Gastroesophageal sphincter (tissue), 4 donors: ENCODE measurements at places on chromosomes 6 and 20. TPM values are rescaled to one million over a fixed set of nuclear protein-coding genes. Genes with fewer than 3 reads are reported as not detected.

CPXM1 gene
- 7.1 TPM for total RNA-seq

DLL1 gene
- 11.8 TPM for total RNA-seq

CLVS2 gene
- total RNA-seq = not detected

WFDC10B gene
- total RNA-seq = not detected

DNA sequence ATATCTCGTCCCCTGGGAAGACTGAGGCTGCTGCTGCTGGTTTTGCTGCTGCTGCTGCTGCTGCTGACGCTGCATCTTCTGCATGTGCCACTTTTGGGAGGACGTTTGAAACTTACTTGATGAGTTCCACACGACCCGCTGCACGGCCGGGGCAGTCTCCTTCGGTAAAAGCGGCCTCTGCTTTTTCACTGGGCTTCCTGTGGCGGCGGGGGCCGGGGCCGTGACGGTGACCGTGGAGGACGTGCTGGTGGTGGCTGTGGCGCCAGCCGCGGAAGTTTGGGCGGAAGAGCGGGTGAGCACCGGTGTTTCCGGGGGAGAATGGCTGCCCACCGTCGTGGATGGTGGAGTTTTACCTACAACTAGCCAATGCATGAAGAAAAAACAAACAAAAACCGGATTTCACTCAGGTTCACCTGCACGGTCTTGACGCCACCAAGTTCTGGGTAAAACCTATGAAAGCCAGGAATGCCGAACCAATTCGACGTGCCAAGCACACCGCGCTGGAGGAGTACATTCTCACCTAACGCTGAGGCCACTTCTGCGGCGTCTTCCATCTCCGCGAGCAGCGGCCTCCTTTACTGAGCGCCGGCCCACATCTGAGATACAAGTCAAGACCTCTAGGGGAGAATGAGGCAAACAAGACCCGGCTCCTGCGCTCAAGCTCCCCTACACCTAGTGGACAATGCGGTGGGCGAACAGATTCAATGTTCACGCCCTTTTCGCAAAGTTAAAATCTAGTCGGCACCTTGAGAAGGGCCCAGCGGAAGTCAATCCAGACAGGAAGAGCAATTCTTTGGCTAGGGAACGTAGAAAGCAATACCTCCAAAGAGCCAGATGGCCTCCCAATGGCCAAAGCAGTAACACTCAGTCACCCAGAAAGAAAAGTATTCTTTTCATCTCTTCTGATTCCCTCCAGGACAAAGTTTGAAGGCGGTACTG, 117.5 kb downstream of the ZMYND8 start:
- ATAC-seq = no peak

GRCh38 chr6:167925026-167925425, 72.4 kb upstream of the KIF25 start:
- ATAC-seq = no peak

DNA sequence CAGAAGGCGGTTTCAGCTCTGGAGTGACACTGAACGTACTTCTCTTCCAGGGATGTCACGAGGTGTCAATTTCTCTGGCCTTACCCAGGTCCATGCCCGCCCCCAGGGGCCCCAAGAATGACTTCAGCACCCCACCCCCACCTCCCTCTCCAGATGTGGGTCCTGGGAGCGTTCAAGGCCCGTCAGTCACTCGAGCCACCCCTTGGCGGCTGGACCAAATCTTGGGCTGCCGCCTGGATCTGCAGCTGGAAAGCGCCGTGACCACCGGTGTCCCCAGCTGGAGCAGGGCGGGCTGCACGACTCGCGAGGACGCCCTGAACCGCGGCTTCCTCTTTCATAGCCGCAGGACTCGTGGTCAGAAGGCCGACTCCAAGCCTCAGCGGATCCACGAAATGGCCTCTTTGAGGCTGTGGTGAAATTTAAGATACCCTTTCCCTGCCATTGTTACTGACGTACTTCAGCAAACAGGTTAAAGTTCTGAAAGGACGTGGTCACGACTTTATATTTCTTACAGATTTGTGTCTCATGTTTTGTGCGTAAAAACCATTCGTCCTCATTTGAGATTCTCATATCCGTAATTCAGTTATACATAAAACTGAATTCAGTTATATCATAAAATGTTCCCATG, 29.3 kb downstream of the TRIM38 start:
- peak; percentile 74 for ATAC-seq

DNA sequence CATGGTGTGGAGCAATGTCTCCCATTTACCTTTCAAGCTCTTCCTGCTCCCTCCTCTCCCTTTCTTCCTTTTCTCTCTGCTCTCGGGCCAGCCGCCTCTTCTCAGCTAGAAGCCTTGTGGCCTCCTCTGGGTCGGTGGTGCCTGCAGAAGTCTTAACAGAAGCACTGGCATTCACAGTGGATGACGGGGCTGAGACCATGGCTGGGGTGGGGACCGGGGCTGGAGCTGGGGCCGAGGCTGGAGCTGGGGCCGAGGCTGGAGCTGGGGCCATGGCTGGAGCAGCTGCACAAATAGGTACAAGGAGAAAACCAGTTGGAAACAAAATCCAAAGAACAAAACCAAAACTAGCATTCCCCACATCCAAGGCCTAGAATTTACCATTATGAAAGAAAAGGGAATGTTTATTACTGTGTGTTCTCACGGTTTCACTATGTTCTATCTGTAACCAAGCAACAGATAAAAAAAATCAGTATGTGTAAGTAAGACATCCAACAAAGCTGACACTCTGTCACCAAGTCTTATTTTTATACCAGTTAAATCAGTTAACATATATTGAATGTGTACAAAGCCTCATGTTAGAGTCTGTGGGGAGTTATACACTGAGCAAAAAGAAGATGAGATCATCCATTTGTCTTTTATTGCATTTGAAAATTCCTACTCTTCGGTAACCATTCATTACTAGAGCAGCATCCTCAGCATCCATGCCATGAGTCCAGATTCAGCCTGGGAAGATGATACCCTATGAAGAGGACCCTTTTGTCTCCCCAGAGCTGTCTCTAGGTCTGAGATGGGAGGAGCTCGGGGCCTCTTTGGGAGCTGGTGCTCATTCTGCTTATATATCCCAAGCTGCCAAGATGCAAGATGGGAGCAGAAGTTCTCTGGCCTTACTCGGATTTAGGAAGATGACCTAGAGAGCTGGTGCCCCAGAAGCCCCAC, 73.0 kb upstream of the BCLAF1 start:
- no peak for ATAC-seq

GRCh38 chr6:16544521-16544920, 216.7 kb downstream of the ATXN1 start:
- ATAC-seq = no peak

- no peak for ATAC-seq
Measured at GRCh38 chr6:2221726-2222274, 23.6 kb downstream of the GMDS start.

DNA sequence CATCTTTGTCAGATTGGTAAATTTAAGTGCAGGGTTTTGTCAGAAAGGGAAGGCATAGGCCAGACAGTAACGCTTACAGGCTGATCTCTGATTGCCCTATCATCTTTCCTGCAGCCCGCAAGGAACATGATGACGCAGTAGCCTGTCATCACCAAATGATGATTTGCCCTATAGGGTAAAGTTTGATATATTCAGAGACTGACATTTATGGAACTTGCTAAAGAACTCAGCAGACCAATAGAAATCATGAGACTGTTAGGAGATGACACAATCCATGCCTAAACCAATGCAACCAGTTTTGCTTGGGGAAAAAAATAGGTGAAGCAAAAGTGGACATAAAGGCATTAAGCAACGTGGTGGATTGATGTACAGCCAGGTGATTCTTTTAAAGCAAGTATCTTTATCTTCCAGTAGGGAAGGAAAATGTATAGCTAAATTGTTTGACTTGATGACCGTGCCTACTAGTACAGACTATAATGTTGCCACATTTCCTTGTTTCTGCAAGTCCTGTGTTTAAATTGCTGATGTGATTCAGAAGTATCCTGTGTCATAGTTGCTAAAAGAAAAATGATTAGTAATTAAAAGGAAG, 2.4 kb downstream of the NUS1 start:
- no peak for ATAC-seq

DNA sequence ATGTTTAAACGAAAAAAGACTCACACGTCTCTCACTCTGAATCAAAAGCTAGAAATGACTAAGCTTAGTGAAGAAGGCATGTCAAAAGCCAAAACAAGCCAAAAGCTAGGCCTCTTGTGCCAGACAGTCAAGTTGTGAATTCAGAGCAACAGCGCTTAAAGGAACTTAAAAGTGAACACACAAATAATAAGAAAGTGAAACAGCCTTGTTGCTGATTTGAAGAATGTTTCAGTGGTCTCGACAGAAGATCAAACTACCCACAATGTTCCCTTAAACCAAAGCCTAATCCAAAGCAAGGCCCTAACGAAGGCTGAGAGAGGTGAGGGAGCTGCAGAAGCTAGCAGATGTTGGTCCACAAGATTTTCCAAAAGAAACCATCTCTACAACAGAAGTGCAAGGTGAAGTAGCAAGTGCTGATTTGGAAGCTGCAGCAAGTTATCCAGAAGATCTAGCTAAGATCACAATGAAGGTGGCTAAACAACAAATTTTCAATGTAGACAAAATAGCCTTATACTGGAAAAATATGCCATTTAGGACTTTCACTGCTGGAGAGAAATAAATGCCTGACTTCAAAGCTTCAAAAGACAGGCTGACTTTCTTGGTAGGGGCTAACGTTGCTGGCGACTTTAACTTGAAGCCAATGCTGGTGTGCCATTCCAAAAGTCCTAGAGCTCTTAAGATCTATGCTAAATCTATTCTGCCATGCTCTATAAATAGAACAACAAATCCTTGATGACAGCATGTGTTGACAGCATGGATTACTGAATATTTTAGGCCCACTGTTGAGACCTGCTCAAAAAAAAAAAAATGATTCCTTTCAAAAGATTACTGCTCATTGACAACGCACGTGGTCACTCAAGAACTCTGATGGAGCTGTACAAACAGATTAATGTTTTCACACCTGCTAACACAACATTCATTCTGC, 40.3 kb downstream of the SEC63 start:
- ATAC-seq = no peak

DNA sequence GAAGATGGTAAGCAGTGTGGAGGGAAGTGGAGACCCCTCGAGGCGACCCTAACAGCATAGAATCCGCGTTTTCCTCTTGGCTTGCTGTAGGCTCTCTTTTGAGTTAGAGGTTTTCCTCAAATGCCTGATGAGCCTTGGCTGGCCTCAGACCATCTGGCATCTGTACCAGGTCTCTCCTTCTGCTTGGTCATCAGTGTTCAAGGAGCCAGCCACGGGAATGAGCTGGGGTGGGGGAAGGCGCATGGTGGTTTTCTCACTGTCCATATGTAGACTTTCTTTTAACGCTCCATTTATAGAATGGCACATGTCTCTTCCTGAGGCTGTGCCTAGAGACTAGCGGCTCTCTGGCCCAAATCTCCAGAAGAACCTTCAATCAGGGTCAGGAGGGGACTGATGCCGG, 8.1 kb upstream of the GUCA1A start:
- no peak for ATAC-seq

DNA sequence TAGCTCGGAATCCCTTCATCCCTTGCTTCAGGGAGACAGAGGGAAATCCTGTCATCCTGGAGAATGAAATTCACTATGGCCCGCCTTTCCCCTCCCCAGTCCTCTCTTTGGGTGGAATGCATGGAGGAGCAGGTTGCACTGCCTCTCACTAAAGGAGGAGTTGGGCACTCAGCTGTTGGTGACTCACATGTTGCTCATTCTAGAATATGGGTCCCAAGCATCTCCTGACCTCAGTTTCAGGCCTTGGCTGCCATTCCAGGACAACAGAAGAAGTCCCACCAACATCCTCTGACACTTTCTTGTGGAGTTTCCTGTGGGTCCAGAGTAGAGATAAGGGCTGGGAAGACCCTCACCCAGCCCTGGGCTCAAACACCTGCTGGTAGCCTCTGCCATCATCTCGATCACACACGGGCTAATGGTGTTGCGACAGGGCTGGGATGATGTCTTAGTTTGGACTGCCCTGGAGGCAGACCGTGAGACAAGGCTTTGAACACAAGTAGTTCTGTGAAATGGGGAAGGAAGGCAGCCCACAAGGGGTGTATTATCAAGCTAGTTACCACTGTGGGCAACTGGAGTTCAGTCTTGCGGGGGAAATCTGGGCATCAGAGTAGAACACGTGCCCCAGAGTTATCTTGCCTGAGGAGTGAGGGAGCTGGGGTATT, 52.4 kb upstream of the RNF24 start:
- no peak for ATAC-seq

- ATAC-seq = no peak
Measured at GRCh38 chr6:135258970-135259369, 77.9 kb downstream of the MYB start.

DNA sequence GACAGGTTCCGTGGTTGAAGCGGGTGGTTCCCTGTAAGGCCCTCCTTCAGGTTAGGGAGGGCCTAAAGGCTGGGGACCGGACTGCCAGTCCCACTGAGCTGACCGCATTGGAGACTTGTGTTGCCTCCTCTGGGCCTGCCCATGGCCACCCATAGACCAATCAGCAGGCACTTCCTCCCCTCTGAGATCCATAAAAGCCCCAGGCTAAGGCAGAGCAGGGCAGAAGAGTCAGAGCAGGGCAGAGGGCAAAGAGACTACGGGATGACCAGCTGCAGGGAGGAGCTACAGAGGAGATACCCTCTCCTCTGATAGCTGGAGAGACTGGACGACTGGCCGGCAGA, 537.4 kb downstream of the TENT5A start:
- no peak for ATAC-seq

- no peak for ATAC-seq
Measured at GRCh38 chr20:36741072-36741471, 4.8 kb downstream of the NDRG3 start.

DNA sequence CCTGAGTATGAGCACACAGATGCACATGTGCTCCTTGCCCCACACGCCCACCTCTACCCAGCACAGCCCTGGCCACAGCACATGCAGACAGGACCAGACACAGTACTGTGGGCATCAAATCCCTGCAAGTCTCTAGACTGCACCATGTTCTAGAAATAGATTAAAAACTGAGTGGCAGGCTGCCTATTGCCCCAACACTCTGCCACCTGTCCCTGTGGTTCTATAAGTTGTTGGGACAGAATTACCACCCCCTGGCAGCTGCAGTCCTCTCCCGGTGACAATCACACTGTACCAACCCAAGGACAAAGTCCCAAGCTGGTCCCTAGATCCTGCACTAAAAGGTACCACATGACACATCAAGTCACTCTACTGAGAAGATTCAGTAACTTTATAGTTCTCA, 70.2 kb downstream of the B3GAT2 start:
- no peak for ATAC-seq

DNA sequence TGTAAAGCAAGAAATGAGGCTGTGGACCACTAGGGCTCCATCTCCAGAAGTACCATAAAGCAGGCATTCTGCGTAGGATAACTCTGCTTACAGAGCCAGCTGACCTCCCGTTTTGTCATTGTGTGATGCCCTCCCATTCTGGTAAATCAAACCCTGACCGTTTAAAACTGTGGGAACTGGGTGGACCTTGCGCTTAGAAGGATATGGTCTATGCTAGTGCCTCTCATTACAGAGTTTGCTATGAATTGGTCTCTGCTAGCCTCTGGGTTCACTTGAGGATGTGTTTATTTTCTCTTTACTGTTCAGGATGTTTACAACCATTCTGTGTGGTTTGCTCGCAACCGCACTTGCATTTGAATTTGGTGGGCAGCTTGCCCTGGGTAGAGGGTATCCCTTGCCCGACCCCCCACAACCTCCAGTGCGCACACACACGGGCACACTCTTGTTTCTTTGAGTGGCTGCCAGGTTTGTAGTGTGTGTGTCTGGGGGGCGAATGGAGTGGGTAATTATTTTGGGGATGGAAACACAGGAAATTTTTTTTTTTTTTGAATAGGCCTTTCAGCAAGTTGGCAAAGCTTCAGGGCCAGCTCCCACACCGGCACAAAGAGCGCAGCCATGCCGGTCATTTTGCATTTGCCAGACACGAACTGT, 198.3 kb downstream of the JARID2 start:
- no peak for ATAC-seq

GRCh38 chr6:158013904-158014504, 32.3 kb downstream of the SYNJ2 start:
- ATAC-seq = no peak

- ATAC-seq = no peak
Measured at GRCh38 chr6:126016591-126016990, 30.3 kb downstream of the TRMT11 start.
